ENCODE measurements at places on chromosomes 1 and 21.

GRCh38 chr21:38816400-38816977, 10.8 kb downstream of the ETS2 start:
- H3K27me3 ChIP-seq = no peaks in the 10 kb centered on the region
- H3K4me3 ChIP-seq = no peak overlapping the region
- H3K36me3 ChIP-seq = peaks cover 97% of the 10 kb centered on the region
- H3K27ac ChIP-seq = no peak overlapping the region

DNA sequence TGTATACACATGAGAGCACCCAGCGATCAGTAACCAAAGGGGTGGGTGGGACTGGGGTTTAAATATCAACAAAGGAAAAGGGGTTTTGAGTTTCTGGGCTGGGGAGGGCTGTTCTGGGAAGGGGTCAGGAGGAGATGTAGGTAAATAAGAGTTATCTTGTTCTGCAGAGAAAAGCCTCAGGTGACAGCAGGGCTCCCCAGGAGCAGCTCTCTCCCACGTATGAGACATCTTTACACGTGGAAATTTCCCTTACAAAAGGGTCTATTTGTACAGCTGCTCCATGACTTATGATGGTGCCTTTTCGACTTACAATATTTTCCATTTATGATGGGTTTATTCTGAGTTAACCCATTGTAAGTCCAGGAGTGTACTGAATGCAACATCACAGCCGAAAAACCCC, 16.3 kb upstream of the PADI2 start:
- DNase-seq = no peak
- H3K4me3 ChIP-seq = no peak overlapping the region
- H3K27ac ChIP-seq = no peak overlapping the region
- H3K4me1 ChIP-seq = no peaks in the 10 kb centered on the region
- no peaks in the 10 kb centered on the region for H3K36me3 ChIP-seq

GRCh38 chr1:119416006-119416640, 1.2 kb downstream of the HSD3B2 start:
- no peaks in the 10 kb centered on the region for H3K27me3 ChIP-seq
- H3K4me1 ChIP-seq = no peaks in the 10 kb centered on the region

GRCh38 chr1:204819495-204819894, 51.2 kb upstream of the NFASC start:
- H3K4me3 ChIP-seq = no peak overlapping the region
- peaks cover 52% of the 10 kb centered on the region for H3K4me1 ChIP-seq
- H3K27me3 ChIP-seq = peaks cover 5% of the 10 kb centered on the region
- peak overlapping the region; percentile 60 for H3K27ac ChIP-seq
- no peaks in the 10 kb centered on the region for H3K36me3 ChIP-seq
- DNase-seq = no peak

- H3K27me3 ChIP-seq = no peaks in the 10 kb centered on the region
- H3K4me1 ChIP-seq = no peaks in the 10 kb centered on the region
- no peak for DNase-seq
Observed at GRCh38 chr1:53847980-53848379, 9.9 kb upstream of the NDC1 start.

DNA sequence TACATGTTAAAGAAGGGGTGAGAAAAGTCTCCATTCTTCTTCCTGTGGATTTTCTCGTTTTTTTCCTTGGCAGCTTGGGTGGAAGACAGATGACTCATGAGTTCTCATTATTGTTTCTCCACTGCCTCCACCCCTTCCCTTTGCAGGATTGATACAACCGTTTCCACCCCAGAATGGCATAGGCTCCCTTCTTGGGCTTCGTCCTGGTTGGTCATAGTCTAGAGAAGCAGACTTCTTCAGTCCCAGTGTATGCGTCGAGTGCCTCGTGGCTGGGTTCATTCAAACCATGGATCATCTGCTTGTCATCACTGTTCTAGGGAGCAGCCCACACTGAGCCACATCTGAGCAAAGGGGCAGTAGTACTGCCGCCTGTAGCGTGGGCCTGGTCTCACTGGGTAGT, 13.7 kb downstream of the PTGFRN start:
- H3K27me3 ChIP-seq = no peaks in the 10 kb centered on the region
- DNase-seq = no peak
- peaks cover 53% of the 10 kb centered on the region for H3K4me1 ChIP-seq

GRCh38 chr1:104636581-104636980, 886.9 kb downstream of the AMY1C start:
- H3K36me3 ChIP-seq = no peaks in the 10 kb centered on the region
- no peak overlapping the region for H3K4me3 ChIP-seq
- H3K27me3 ChIP-seq = no peaks in the 10 kb centered on the region
- DNase-seq = no peak
- H3K27ac ChIP-seq = no peak overlapping the region
- no peaks in the 10 kb centered on the region for H3K4me1 ChIP-seq

DNA sequence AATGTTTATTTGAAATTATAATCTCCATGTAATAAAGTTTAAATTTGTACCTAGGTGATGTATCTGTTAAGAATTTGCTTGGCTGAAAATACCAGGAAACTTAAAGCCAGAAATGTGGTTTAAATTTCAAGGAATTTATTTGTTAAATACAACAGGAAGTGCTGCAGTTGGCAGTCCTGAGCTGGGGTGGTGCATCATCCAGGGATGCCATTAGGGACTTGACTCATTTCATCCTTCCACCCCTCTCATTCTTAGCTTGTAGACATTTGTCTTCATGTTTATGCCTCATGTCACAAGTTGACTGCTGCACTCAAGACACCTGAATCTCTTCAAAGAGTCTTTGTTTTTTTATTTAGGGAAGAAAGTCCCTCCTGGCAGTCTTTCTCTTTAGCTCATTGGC, 175.9 kb downstream of the LHX8 start:
- no peak overlapping the region for H3K27ac ChIP-seq
- DNase-seq = no peak
- H3K4me3 ChIP-seq = no peak overlapping the region
- H3K4me1 ChIP-seq = no peaks in the 10 kb centered on the region

DNA sequence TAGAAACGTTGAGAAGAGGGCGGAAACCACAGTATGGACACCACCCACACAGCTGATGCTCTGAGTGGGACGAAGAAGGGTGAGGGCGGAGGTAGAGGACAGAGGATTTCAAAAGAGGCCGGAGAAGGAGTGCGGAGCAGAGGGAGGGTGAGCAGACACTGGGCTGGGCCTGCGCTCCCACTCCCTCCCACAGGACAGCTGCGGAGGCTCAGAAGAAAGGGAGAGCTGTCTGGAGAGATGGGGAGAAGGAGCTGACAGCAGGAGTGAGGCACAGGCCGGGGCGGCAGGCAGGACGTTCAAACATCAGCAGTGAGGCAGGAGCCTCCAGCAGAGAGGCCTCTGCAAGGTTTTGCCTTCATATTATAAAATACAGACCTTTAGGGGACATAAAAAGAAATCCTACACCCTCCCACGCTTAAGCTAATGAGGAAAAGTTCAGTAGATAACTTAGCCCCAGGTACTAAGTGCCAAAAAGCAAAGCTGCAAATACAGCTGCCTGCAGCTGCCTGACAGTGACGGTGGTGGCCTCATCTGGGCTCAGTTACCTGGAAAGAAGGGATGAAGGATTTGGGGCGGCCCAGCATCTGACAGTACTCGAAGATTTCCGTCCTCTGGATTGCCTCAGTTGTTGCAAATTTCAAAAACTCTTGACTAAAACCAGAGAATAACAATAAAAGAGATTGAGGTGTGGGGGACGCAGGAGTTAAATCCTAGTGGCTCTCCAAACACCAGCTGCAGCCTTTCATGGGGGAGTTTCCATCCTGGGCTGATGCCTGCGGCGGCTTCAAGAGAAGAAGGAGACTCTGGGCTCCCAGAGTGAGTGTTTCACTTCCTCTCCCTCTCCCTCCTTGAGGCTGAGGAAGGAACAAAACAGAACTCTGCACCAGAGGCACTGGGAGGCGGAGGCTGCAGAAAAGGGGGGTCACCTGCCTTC, 25.6 kb downstream of the SEC16B start:
- no peak for DNase-seq
- H3K4me3 ChIP-seq = no peak overlapping the region
- H3K4me1 ChIP-seq = peaks cover 17% of the 10 kb centered on the region
- peaks cover 52% of the 10 kb centered on the region for H3K36me3 ChIP-seq
- no peaks in the 10 kb centered on the region for H3K27me3 ChIP-seq
- H3K27ac ChIP-seq = no peak overlapping the region

- H3K36me3 ChIP-seq = no peaks in the 10 kb centered on the region
- H3K4me3 ChIP-seq = no peak overlapping the region
- peaks cover 10% of the 10 kb centered on the region for H3K4me1 ChIP-seq
Observed at GRCh38 chr21:34687065-34687464, 18.3 kb downstream of the CLIC6 start.

GRCh38 chr1:165928075-165928731, 100.8 kb downstream of the UCK2 start:
- H3K27me3 ChIP-seq = peaks cover 16% of the 10 kb centered on the region
- H3K27ac ChIP-seq = no peak overlapping the region
- H3K4me3 ChIP-seq = no peak overlapping the region
- no peak for DNase-seq

- DNase-seq = no peak
- no peak overlapping the region for H3K4me3 ChIP-seq
- no peaks in the 10 kb centered on the region for H3K4me1 ChIP-seq
- no peak overlapping the region for H3K27ac ChIP-seq
- no peaks in the 10 kb centered on the region for H3K27me3 ChIP-seq
Observed at GRCh38 chr1:189429610-189430009, 1048.1 kb downstream of the BRINP3 start.

Measured in left ventricle myocardium inferior (tissue), 1 donor.